Erythroblast (primary cell): ENCODE measurements at places on chromosomes 3 and 15.

DNA sequence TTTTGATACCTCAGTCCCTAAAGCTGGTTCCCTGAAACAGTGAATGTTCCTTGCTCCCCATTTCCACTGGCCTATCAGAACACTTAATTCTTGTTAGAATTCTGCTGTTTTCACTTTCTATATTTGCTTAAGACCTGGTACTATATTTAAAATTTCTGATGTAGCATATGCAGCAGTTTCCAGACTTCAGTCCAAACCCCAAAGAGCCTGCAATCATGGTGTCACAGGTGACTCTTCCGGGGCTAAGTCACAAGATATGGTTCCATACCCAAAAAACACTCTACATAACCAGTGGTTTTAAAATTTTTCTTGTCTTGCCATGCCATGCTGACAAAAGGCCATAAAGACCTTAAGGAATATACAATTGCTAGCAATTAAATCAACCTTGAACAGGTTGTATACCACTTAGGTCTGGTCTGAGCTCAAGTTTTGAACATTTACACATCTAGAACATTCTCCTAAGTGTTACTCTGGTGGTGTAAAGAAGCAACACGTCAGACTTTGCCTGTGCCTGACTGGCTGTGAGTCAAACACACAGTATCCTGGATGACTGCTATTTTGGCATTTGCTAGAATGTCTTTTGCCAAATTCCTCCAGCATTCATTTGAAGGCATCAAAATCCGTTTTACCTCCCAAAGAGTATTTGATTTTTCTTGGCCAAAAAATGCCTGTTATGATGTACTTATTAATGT is 160.0 kb downstream of the FRMD5 start:
- DNase-seq, result no peak

GRCh38 chr15:99546441-99547100 is 19.2 kb upstream of the MEF2A start:
- DNase-seq, result no peak

DNA sequence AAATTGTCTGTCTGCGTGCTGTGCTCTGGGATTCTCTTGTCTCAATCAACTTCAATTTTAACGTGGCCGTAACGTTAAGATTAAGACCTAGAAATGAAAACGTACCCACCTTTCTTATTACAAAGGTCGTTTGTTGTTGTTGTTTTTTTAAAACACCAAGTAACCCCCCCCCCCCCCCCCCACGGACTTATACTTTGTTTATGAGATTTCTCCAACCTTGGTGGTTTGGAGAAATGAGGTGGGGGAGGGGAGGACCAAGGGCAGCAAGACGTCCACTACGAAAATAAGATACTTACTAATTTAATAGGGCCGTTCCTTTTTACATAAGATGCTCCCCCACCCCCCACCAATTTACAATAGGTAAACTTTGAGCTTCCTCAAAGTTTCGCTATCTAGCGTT is 244.4 kb upstream of the TOPAZ1 start:
- DNase-seq, result no peak

- DNase-seq, result no peak
Measured at GRCh38 chr3:66402596-66403290, 98.1 kb downstream of the LRIG1 start.

GRCh38 chr3:186839874-186840641 is 2.5 kb upstream of the ADIPOQ start:
- DNase-seq, result no peak

DNA sequence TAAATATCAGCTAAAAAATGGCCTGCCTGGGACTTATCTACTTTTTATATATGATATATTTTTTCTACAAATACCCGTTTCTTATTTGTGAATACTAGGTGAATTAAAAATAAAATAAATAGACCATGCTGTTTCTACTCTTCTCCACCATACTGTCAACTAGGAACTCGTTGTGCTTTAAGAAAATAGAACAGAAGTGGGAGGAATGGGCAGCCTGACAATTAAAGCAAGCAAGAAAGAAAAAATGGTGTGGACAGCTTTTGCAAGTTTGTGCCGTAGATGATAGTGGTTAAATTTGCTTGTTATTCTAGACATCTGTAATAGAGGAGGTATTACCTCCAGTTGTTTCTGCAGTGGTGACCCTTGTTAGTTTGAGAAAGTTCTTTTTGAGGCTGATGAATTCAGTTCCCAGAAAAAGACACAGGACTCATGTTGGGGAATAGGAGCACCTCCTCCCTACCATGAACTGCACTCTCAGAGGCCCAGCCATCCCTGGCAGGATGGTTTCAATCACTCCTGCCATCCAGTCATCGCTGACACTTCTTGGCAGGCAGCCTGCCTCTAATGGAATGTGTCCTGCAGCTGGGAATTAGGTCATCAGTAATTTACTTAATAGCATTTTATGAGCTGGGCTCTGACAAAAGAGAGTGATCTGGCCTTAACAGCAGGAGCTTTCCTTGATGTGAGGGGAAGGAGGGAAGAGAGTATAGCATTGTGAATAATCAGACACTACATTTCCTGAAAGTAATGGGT is 105.0 kb upstream of the GAP43 start:
- DNase-seq, result no peak

DNA sequence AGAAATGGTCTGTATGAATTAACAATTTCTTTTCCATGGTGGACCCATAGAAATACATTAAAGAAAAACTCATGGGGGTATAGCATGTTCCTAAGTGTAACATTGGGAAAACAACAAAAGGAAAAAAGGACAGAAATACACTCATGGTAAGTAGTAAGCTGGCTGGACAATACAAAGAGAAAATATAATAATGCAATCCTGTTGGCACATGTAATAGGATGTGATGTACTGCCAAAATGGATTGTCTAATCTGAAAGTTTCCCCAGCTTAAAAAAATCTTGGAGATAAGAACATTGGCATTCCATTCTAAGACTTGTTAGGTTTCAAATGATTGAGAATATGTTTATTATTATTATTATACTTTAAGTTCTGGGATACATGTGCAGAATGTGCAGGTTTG is 128.1 kb downstream of the MBNL1 start:
- DNase-seq, result no peak

GRCh38 chr15:40008061-40008765 is 30.8 kb downstream of the SRP14 start:
- no peak for DNase-seq

DNA sequence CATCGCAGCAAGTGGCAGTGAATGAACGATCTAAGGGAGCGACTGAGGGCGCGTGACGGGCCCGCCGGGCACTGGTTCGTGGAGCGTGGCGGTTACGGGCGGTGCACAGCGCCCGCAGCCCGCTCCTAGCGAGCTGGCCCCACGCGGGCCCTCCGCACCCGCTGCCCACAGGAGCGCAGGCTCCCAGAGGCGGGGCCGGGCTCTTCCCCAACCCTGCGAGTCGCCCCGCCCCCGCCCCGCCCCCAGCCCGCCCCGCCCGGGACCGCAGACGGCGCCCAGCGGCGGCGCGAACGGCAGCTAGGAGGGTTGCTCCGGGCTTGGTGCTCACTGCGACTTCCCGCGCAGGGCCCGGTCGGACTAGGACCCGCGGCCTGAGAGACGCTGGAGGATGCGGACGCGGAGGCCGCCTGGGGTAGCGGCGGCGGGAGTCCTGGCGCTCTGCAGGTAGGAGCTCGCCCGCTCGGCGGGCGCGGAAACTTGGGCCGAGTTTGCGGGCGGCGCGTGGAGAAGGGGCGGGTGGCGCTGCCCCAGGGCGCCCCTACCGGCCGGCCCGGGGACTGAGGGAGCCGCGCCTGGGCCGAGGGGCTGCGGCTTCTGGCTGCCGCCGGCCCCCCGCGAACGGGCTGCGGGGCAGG is at the start of gene C15orf39:
Gene C15orf39 (plus strand): TSS at position 267 of the 635 bp plus-strand sequence. CDS start 4,167 bp downstream, outside the sequence.
- DNase-seq, result peak; percentile 85

GRCh38 chr3:71478568-71478967 is 105.0 kb downstream of the FOXP1 start:
- no peak for DNase-seq

DNA sequence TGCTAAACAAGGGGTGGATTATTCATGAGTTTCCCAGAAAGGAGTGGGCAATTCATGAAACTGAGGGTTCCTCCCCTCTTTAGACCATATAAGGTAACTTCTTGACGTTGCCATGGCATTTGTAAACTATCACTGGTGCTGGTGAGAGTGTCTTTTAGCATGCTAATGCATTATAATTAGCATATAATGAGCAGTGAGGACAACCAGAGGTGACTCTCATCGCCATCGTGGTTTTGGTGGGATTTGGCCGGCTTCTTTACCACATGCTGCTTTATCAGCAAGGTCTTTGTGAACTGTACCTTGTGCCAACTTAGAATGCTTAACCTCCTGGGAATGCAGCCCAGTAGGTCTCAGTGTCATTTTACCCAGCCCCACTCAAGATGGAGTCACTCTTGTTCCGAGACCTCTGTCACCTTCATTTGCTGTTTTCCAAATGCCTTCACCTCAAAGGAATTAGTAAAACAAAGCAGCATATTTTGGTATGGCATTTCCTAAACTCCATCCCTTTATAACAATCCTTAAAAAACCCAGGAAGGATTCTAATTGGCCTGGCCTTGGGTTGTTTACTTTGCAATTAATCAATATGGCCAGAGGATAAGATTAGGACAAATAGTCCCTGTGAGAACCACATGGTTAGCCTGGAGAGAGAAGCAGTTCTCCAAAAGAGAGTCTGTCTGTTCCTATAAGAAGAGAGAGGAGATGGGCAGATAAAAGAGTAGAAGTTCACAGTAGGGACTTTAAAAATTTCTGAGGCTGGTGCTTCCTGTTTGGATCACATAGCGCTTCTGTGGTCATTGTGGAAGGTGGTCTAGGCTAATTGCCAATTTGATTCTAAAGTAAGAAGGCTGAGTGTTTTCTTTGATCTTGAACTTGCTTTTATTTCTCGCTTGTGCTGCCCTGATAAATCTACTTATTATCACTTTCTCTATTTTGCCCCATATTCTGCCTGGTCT is 155.2 kb upstream of the EOMES start:
- DNase-seq, result no peak

DNA sequence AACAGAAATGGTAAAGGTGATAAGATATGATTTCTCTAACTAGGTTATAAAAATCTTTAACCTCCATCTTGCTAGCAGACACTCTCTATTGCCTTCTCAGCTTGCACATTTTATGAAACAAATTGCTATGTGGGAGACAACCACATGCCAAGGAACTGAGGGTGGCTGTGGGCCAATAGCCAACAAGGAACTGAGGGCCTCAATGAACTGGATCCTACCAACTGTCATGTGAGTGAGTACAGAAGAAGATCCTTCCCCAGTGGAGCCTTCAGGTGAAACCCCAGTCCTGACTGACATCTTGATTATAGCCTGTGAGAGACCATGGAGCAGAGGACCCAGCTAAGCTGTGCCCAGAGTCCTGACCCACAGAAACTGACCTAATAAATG is 129.2 kb upstream of the LRIG1 start:
- no peak for DNase-seq

DNA sequence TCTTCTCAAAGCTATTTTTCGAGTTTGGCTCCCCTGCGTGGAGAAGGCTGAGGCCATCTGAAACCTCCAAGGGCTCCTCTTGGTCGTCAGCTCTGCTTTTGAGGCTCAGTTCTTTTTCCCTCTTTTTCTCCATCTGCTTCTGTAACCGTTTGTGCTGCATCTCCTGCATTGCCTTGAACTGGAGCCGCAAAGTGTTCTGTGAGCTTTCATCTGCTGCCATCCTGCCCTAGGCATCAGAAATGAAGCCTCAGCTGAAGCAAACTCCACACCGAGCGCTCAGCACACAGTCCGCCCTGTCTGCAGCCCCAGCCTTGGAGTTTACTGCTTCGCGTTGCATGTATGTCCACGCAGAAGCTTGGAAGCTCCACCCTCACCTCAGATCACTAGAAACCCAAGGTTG is 14.9 kb downstream of the CCDC13 start:
- DNase-seq, result no peak
